ENCODE measurements at places on chromosomes 16 and 17.

DNA sequence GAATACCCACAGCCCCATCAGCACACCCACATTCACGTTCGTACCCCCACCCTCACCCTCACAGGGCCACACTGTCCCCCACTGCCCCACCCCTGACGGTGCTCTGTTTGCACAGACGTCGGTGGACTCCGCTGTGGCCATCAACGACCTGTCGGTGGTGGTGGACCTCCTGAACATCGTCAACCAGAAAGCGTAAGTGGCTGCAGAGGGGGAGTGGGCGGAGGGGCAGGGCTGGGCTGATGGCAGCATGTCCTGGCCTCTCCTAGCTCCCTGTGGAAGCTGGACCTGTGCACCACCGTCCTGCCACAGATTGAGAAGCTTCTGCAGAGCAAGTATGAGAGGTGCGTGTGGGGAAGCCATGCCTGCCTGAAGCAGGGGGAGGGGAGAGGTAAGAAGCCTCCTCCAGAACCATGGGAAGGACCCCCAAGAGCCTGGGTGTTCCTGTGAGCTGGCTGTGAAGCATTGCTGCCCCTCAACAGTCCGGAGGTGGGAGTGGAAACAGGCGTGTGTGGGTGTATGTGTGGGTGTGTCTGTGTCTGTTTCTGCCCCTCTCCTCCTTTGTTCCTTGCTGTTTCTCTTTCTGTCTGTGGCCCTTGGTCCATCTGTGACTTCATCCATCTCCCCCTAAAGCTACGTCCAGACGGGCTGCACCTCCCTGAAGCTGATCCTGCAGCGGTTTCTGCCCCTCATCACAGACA, 20.3 kb downstream of the KATNB1 start:
- no peak for DNase-seq

DNA sequence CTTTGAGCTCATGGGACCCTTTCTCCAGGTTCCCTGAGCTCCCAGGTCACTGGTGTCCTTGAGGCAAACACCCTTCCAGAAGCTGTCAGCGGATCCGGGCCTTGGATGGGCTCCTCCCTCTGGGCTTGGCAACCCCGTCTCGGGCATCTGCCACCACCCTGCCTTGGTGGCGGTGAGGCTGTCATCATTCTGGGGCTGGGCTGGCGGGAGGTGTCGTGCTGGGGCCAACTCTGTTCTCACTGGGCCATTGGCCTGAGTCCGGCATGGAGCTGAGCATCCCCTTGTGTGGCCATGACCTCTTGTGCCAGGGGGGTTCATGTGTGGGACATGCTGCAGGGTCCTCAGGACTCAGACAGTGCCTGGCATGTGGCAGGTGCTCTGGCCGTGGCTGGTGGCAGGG, 197.6 kb downstream of the LAT start:
- DNase-seq = no peak

GRCh38 chr16:83345846-83346640, 461.7 kb upstream of the HSBP1 start:
- DNase-seq = no peak

GRCh38 chr17:71764505-71764904, 356.3 kb upstream of the SOX9 start:
- no peak for DNase-seq

GRCh38 chr17:82262344-82262743, 11.2 kb downstream of the CSNK1D start:
- no peak for DNase-seq

GRCh38 chr16:84062734-84063640, 20.4 kb upstream of the SLC38A8 start:
- DNase-seq = peak; percentile 55

DNA sequence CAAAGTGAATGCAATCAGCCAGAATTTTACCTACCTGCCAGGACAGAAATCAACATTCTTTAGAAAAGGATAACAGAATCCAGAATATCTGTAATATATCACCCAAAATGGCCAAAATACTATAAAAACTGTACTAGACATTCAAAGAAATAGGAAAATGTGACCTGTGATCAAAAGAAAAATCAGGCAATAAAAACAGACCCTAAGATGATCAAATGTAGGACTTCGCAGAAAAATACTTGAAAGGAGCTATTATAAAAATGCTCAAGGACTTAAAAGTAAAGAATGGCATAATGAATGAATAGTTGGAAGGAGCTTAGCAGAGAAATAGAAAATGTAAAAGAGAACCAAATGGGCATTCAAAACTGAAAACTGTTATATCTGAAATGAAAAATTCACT, 4.1 kb downstream of the LPCAT2 start:
- DNase-seq = no peak

DNA sequence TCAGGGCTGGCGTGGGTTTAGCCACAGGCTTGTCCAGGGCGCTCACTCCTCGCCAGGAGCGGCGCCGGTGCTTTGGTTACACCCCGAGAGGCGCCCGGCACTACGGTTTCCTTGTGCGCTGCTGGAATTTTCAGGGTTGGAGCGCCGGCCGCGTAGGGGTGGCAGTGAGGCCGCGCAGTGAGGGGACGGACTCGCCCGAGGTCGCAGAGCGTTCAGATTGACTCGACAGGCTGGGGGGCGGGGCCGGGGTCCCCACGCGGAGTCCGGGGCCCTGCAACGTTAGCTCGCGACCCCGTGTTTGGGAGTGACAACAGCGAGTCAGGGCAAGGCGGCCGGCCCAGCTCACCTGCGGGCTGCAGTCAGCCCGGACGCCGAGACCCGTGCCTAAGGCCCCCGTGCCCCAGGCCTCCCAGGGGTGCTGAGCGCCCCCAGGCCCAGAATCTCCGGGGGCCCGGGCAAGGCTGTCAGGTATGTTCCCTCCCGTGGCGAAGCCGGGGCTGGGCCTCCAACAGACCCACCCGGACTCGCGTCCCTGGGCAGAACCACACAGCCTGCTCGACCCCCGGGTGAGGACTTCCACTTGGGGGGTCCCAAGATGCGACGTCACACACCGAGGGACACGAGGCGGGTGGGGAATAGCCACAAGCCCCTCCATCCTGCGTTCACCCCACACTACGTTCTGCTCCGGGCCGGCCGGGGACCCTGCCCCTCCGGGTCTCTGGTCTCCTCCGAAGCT, 1.3 kb upstream of the ACTG1 start:
- DNase-seq = no peak

GRCh38 chr16:67882374-67883145, 2.1 kb upstream of the NRN1L start:
- no peak for DNase-seq

- peak; percentile 6 for DNase-seq
These were observed 189.4 kb upstream of the CDH8 start for GRCh38 chr16:62225675-62226074.

GRCh38 chr16:629833-630248, 944 bp upstream of the WFIKKN1 start:
- no peak for DNase-seq

Data from kidney capillary endothelial cell (primary cell).